KBM-7 (cell line): ENCODE measurements at places on chromosomes 2 and 18.
A peak's percentile ranks its signal among the peaks of the same experiment; 100 is the strongest.

GRCh38 chr2:60560734-60561644, 7.5 kb upstream of the BCL11A start:
- peak; percentile 87 for DNase-seq

- DNase-seq = no peak
Observed at GRCh38 chr18:56967035-56967434, 179.9 kb upstream of the BOD1L2 start.

- DNase-seq = no peak
Observed at GRCh38 chr2:144477281-144477956, 42.5 kb downstream of the ZEB2 start.

GRCh38 chr2:134333646-134334189, 79.8 kb downstream of the MGAT5 start:
- DNase-seq = no peak

GRCh38 chr2:54566896-54567295, 110.8 kb downstream of the SPTBN1 start:
- DNase-seq = no peak

DNA sequence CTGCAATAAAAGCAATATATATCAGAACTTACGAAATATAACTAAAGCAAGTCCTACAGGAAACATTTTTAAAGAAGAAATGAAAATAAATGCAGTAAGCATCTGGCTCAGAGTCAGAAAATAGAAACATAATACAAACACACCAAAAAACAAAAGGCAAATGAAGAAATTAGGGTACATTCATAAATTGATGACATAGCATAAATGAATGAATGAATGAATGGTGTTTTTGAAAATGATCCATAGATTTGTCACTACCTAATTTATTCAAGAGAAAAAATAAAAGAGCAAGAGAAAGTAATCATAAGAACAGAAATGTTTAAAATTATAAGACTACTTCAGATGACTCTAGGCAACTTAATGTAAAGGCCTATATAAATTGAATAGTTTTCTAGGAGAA, 226.1 kb upstream of the CDH20 start:
- no peak for DNase-seq

DNA sequence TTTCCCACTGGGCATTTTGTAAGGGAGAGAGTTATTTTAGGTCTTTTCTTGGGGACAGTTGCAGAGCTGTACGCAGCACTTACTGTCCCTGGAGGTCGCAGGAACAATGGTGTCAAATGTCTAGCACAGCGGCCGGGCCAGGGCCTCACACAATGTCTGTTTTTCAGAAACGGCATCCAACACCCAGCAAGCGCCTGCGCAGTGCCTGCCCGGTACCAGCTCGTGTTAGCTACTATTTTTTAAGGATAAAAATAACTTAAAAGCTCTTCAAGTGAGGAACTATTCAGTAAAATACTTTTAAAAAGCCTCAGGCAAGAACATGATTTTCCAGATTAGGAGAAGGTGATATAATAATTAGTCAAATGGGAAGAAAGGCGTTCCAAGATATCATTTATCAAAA, 90.0 kb downstream of the MBP start:
- DNase-seq = no peak

- peak; percentile 12 for DNase-seq
Observed at GRCh38 chr18:46672062-46672970, 15.3 kb upstream of the LOXHD1 start.

- DNase-seq = no peak
Observed at GRCh38 chr2:140199312-140199711, 1419.1 kb upstream of the NXPH2 start.

- no peak for DNase-seq
Observed at GRCh38 chr2:71910277-71910676, 237.4 kb downstream of the CYP26B1 start.

GRCh38 chr2:32812316-32812715, 134.4 kb upstream of the LTBP1 start:
- DNase-seq = no peak

DNA sequence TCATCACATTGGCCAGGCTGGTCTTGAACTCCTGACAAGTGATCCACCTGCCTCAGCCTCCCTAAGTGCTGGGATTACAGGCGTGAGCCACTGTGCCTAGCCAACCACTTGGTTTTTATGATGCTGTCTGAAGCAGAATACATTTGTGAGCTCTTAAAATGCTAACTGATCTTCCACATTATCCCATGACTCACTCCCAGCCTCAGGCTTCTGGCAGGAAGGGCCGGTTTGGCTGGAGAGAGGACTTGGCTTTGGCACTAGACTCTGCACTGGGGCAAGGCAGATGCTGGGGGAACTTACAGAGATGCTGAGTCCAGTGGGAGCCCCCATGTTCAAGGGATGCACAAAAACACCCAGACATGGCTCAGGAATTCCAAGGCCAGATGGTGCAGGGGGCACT, 40.5 kb upstream of the SH3BP4 start:
- DNase-seq = no peak

GRCh38 chr2:98040331-98040939, 44.7 kb upstream of the TMEM131 start:
- DNase-seq = no peak

- DNase-seq = no peak
Observed at GRCh38 chr2:136325844-136326331, 207.9 kb upstream of the CXCR4 start.

DNA sequence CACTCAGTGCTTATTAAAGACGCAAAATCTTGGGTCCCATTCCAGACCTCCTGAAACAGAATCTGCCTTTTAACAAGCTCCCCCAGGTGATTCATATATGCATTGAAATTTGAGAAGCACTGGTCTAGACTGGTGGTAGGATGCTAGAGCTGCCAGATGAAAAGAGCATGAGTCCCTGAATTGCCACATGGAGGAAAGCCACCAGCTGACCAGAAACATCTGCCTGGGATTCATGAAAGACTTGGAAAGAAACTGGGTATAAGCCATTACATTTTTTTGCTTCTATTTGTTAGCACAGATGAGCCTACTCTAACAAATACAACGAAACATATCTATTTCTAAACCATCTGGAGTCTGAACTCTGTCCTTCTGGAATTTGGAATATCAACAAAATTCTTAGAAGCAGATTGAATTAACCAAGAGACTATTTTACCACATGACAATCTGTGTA, 228.9 kb downstream of the RBM43 start:
- DNase-seq = no peak

GRCh38 chr2:219911541-219911940, 284.1 kb downstream of the SLC4A3 start:
- DNase-seq = no peak

- DNase-seq = no peak
Observed at GRCh38 chr2:88067189-88067588, 436 bp upstream of the SMYD1 start.

DNA sequence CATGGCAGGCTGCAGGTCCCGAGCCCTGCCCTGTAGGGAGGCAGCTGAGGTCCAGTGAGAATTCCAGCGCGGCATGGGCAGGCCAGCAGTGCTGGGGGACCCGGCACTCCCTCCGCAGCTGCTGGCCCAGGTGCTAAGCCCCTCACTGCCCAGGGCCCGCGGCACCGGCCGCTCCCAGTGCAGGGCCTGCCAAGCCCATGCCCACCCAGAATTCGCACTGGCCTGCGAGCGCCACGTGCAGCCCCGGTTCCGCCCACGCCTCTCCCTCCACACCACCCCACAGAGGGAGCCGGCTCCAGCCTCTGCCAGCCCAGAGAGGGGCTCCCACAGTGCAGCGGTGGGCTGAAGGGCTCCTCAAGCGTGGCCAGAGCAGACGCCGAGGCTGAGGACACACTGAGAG, 158.5 kb upstream of the ACVR2A start:
- no peak for DNase-seq

DNA sequence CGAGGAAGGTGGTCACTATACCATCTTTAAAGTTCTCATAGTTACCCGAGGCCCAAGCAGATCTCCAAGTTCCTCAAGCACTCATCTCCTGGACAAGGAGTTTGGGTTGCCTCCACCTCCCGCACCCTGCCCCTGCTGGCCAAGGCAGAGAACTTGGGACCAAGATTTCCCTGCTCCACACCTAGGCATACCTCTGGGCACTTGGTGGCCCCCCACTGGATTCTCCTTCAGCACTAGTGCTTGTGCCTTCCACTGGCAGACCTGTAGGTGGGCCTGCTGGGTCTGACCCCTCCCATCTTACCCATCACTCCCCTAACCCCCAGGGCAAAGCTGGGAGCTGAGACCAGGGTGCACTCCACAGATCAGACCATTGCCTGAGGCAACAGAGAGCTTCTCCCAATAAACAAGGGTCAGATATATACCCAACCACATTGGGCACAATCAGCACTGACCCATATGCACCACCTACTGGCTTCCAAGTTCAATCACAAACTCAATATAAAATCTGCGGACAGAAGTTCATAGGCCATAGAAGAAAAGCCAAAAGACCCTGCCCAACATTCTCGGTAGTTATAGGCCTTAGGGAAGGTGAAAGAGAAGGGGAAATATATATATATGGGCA, 244.2 kb downstream of the EXOC6B start:
- no peak for DNase-seq

DNA sequence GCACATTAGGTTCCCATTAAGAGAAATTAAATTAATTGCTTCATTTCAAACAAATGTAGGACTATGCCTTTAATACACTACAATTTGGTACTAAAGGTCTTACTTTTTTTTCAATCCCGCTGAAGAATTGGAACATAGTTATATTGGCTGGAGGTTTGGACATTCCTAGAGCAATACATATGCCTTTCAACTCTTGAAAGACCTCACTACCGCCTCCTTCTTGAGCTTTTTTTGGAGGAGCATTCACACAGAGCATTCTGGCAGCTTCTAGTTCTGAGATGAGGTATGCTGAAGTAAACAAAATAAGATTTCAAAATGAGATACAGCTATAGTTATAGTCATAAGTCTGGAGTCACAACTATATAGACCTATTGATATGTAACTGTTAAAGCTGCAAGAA, 10.9 kb downstream of the FAM98A start:
- DNase-seq = no peak

DNA sequence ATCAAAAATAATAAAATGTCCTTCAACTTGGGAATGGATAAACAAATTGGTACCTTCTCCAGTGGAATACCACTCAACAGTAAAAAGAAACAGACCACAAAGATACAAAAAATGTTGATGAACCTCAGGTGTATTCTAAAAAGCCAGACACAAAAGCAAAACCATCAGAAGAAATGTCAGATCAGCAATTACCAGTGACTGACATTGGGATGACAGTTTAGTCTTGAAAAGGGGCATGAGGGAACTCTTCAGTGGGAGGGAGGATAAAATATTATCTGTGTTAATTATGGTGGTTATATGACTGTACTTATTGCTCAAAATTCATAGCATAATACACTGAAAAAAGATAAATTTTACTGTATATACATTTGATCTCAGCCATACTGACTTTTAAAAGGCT, 473.0 kb downstream of the TMX3 start:
- DNase-seq = no peak
